EL (cell line): ENCODE measurements at places on chromosomes 5 and 9.
A peak's percentile ranks its signal among the peaks of the same experiment; 100 is the strongest.

DNA sequence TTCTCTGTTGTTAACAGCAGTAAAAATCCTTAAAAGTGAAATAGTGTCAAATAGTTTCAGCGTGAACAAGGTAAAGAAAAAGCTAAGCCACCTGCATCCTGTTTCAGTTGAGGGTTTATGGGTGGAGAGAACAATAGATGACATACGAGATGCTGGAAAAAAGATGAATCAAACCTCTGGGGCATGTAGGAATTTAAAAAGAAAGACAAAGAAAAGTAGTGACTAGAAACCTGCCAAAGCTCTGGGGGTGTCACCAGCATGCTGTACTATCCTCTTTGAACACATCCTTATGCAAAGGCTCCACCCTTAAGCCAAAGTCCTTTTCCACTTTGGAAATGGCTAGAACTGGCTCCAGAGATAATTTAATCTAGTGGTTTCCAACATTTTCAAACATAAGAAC lies 22.2 kb downstream of the SCAI start:
- no peak for DNase-seq

DNA sequence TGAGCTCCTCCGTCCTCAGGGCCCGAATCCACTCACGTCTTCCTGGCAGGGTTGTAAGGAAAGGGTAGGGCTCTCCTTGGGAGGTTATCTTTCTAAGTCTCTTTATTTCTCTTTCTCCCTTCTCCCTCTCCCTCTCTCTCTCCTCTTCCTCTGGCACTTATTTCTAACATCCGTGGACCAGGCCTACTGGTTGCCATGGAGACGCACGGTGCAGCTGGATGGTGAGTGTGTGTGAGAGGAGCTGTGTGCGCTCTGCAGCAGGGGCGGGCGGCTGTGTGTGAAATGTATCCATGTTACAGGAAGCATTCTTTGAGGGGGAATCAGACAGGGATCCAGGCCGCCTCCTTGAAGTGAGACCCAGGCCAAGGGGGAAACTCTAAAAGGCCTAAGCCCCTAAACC lies 32.2 kb downstream of the PCDH1 start:
- peak; percentile 40 for DNase-seq

DNA sequence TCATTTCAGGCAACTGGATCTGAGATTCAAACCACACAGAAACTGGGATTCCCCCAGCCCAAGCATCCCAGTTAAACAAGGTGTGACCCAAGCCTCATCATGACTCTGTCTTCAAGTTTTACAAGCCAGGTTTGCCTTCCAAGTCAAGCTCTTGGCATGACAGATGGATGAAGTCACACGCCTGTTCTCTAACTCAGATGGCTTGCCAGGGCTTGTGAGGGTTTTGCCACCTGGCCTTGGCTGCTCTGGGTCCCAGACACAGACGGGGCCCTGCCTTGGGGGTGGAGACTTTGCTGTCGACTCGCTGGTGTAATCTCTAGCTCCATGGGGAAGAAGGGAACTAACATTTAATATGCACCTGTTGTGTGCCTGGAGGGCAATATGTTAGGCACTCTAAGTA lies 95.8 kb upstream of the RARS1 start:
- no peak for DNase-seq

DNA sequence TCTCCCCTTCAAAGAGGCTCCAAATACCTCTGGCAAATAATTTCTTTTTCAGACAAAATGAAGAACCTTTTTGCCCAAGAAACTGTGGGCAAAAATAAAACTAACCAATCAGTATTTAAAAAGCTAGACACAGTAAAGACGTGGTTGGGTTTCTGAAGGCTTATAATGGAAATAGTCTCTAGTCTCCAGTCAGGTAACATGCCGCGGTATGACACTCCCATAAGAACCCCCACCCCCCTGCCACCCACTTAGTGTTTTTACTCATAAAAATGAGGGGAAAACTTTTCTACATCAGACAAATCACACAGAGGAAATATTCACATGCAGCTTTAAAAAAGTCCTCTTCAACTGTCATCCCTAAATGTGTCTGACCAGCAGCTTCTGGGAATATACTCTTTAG lies 105.3 kb downstream of the THBS4 start:
- DNase-seq, result no peak

- DNase-seq, result no peak
These were observed 59.4 kb downstream of the MED27 start for GRCh38 chr9:132020272-132020671.

GRCh38 chr5:180208435-180209081 lies 453 bp downstream of the RASGEF1C start:
- DNase-seq, result peak; percentile 11

DNA sequence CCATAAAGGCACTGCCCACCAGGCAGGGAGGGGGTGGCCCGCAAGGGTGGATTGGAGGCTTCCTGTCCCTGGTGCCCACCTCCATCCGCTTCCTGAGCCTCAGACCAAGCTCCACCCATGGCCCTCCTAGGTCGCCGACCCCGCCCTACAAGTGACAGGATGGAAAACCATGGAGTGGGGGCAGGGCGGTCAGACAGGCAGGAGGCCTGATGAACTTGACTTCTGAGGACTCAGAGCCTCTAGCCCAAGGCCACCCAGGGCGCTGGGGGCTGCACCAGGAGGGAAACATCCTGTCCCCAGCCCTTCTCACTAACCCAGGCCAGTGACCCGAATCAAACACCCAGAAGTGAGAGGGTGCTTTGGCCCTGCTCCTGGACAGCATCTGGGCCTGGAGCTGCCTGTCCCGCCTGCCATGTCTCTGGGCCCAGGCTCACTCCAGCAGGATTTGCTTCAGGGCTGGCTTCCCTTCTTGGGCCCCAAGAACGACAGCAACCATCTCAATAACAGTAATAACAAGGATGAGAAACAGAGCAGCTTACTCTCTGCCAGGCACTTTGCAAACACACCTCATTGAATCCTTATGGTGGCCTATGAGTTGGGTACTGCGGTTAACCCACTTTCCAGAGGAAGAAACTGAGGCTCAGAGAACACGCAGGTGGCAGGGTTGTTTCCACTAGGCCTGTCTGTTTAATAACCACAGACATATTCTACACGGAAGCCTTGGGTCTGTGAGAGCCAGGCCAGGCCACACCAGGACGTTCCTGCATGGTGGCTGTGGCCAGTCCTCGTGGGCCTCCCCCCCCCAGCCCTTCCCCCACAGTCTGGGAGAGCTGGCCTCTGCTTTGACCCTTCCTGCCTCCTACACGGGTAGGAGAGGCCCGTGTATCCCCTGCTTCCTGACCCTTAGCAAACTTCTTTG lies 4.4 kb upstream of the ST6GALNAC6 start:
- DNase-seq, result no peak

- DNase-seq, result peak; percentile 47
These were observed 1.0 kb downstream of the SMIM3 start for GRCh38 chr5:150779397-150780186.

GRCh38 chr9:130542457-130543228 lies 36.7 kb upstream of the FUBP3 start:
- peak; percentile 22 for DNase-seq

DNA sequence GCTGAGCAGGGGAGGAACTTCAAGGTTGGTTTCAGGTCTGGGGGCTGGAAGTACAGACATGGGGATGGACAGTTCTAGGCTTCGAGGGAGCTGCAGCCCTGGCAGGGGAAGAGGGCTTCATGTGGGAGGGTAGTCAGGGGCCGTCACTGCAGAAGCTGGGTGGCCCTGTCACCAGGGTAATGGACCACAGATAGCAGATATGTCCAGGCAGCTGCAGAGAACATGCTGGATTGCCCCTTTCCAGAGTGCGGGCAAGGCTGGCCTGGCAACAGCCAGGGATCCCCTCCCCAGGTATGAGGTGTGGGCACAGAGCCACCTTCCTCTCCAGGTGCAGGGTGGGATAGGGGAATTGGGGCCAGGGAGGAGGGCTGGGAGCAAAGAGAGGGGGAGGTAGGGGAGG lies 206.5 kb downstream of the GADD45G start:
- no peak for DNase-seq

DNA sequence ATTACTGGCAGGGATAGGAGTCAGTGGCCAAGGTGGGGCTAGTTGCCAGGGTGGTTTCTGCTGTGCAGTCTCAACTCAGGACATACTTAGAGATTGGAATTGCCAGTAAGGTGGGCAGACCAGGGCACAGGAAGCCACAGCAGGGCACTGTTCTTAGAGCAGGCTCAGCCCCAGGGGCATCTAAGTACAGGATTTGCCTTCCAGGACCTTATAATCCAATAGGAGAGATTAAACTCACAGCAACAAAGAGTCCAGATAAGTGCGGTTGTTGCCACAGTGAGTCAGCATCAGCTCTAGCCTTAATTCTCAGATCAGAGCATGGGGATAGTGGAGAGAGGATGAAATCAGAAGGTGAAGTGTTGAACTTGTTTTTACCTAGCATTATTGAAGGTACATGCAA lies 265.8 kb upstream of the TRPC7 start:
- no peak for DNase-seq

GRCh38 chr9:135531096-135531495 lies 9.9 kb downstream of the LCN1 start:
- DNase-seq, result no peak

DNA sequence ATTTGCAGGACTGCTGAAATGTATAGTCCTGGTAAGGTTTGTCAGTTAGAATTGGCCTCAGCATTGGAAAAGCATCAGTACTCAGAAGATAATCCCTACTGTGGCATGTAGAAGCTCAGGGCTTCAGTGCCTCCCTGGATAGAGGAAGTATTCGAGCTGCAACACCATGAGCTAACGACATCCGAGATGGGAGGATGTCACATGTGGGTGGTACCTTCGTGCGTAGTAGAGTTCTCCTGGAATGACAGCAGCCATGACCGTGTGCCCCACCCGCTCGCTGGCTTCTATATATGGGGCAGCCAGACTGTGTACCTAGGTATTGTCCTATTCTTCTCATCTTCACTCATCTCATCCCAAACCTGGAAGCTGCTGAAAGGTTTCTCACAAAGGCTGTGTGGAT lies 345.8 kb upstream of the KLF9 start:
- no peak for DNase-seq
